Ascending aorta (tissue), 2 donors: ENCODE measurements at places on chromosomes 3 and 15.

DNA sequence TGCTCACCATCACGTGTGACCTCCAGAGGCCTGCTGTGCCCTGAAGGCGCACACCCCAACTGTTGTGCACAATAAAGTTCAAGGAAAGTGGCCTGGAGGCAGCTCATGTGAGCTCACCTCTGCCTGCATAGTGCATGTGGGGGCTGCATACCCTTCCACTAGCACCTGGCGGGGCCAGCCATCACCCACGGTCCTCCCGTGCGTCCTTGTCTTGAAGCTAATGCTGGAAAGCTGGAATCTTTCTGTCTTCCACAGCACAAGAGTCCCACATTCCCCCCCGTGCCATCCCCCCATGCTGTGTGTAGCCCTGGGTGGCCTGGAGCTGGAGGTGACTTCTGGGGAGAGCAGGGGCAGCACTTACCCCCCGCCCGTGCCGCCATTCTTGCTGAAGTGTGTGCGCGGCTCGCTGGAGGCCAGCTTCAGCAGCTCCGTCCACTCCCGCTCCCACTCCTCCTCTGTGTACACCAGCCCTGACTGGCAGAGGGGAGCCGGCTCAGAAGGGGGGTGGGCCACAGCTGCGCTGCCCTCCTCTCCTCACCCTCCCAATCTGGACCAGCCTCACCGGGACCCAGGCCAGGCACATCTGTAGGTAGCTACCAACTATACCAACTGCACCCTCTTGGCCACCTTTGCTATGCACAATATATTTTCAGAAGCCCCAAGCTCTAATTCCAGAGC lies 199.5 kb downstream of the KLF13 start:
- DNase-seq, result no peak

- peak; percentile 63 for DNase-seq
These were observed 92.8 kb upstream of the UBE2E1 start for GRCh38 chr3:23712656-23713559.

- DNase-seq, result no peak
These were observed 292.0 kb downstream of the TBL1XR1 start for GRCh38 chr3:176905331-176905730.

DNA sequence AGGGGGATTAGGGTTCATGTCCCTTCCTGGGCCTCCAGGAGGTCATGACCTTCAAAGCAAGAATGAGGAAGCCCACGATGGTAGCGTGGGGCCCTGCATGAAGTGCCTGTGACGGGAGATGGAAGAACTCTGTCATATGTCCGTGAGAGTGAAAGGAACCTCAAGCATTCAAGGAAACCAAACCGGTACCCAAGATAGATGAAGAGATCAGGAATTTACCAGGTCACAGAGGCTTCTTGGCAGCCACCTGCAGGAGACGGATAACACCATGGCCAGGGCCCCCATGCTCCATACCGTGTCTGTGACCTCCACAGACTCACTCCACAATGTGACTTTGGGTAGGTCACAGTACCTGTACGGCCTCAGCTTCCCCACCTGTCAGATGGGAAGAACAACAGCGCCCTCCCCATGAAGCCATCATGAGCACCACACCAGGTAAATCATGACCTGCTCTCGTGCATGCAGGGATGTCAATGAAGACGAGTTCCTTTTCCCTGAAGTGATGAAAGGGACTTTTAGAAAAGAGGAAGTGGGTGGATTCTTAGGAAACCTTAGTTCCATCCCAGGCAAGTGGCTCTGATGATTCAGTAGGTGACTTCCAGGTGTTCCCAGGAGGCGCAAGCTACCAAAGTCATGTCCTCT lies 23.3 kb upstream of the CYP11A1 start:
- DNase-seq, result no peak

- DNase-seq, result no peak
These were observed 77.0 kb upstream of the PLSCR5 start for GRCh38 chr3:146682171-146682570.

DNA sequence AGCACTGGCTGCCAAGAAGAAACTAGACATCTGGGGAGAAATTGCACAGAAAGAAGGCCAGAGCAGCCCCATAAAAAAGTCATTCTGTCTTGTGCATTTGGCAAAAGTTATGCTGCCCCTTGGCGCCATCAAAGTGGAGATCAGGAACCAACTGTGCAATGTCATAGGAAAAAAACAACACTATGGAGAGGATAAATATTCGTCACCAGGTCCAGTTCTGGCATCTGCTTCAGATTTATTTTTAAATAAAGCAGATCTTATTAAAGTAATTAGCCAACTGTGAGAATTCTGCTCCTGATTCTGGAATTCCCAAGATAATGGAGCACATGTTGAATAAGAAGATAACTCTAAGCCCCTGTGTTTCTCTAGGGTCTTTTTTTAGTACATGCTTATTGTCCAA lies 500.0 kb upstream of the IL12A start:
- no peak for DNase-seq

- DNase-seq, result no peak
These were observed 10.1 kb upstream of the LMCD1 start for GRCh38 chr3:8491271-8492144.

DNA sequence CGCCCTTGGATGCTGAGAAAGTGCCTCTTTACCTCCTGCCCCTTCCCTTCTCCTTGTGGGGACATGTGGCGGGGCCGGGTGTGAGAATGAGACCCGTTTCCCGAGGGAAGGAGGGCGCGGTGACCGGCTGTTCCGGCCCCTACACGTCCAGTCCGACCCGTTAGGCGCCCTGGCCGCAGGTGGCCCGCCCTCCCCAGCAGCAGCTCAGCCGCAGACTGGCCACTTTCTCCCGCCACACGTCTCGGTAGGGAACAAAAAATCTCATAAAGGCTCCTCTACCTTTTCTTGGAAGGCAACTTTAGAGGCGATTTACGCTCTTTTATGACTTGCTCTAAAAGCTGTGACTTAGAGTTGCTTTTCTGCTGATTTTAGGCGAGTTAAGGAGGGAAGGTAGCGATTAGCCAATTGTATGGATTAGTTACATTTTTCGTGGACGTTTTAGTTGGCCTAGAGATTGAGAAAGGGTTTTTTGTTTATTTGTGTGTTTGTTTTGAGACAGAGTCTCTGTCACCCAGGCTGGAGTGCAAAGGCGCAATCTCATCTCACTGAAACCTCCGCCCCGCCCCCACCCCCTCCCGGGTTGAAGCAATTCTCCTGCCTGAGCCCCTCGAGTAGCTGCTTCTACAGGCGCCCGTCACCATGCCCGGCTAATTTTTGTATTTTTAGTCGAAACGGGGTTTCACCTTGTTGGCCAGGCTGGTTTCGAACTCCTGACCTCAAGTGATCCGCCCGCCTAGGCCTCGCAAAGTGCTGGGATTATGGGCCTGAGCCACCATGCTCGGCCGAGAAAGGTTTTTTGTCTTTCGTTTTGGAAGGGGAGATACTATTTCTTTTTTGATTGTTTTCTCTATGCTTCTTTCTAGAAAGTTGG lies 8.3 kb upstream of the PGPEP1L start:
- no peak for DNase-seq

GRCh38 chr3:117243657-117244056 lies 534.1 kb downstream of the TUSC7 start:
- DNase-seq, result no peak

- DNase-seq, result no peak
These were observed 7.9 kb upstream of the SYNM start for GRCh38 chr15:99096894-99097426.

GRCh38 chr3:74075241-74075640 lies 450.5 kb upstream of the PDZRN3 start:
- no peak for DNase-seq

DNA sequence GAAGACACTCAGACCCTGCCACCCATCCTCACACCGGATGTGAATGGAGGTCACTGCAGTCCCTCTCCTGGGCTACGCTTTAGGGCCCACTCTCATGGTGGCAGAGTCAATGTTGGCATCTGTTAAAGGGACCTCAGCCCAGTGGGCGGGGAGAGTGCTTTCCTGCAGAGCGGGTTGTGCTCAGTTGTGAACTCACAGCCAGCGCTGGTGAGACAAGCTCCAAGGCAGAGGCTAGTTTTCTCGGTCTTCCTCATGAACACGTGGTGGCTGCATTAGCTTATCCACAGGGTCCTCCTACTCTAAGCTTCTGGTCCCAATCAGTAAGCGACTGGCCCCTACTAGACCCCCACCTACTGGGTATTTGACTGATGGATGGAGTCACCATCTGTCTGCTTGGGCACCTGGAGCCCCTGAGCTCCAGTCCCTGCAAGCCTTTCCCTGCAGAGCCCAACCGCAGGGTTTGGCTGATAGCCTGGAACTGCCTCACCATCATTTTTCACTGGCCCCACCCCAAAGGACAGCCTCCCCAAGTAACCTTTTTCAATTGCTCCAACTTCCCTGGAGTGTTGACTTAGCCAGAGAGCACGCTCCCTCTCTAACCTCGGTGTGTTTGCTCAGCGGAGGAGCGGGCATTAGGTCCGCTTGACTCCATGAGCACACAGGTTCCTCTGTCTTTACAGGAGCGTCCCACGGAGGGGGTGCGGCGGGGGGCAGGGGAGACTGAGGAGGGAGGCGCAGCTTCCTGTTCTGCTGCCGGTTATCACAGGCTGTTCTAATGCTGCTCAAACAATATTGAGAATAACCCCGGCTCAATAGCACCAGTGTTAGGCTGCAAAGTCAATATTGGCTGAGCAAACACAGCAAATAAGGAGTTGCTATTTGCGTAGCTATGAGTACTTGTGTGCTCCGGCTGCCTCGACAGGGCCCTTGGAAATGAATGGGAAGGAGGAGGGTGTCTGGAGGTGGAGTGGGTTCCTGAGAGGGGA lies 141.7 kb downstream of the RPLP1 start:
- peak; percentile 58 for DNase-seq

GRCh38 chr3:140770977-140771667 lies 93.3 kb downstream of the TRIM42 start:
- no peak for DNase-seq

- no peak for DNase-seq
These were observed 23.7 kb downstream of the QTRT2 start for GRCh38 chr3:114080201-114080600.

GRCh38 chr3:85321892-85322291 lies 363.1 kb downstream of the CADM2 start:
- DNase-seq, result no peak

- DNase-seq, result no peak
These were observed 234.6 kb downstream of the SUCLG2 start for GRCh38 chr3:67419779-67420178.

GRCh38 chr3:134375582-134376384 lies 1.5 kb upstream of the AMOTL2 start:
- peak; percentile 53 for DNase-seq

DNA sequence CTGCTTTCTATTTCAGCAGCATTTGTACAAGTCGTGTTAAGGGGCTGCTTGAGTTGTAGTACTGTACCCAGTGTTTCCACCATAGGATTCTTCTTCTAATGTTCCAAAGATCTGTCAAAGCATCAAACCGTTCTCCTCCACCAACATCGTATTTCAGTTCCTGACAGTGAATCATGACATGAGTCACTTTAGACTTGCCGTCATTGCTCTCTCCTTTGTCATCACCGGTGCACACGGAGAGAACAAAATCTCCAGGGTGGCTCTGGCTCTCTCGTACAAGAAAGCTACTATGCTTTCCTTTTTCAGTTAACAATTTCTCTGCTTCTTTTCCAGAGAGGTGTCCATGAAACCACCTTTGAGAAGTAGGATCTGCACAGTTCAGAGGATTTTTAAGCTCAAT lies 270.9 kb upstream of the CCDC54 start:
- no peak for DNase-seq

- no peak for DNase-seq
These were observed 39.2 kb upstream of the STRIT1 start for GRCh38 chr3:155332716-155333115.

DNA sequence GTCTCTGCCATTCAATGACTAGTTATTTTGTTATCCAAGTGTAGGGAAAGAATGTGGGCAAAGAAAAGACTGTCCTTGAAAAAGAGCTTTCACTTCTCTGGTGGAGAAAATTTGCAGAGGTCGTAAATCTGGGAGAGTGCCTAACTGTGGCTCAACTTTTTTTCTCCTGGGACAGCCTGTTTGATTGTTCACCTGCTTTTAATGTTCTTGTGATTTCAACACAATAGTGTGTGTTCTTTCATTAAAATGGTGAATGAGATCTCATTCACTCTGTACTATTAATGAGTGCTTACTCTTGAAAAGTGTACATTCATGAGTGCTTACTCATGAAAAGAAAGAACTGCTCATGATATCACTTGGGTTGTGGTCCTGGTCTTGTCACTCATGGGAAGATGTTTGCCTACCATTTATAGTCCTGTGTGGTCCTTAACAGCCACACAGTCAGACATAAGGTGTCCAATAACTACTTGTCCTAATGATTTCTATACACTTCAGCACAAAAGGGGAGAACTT lies 567.3 kb downstream of the GRM7 start:
- DNase-seq, result no peak

DNA sequence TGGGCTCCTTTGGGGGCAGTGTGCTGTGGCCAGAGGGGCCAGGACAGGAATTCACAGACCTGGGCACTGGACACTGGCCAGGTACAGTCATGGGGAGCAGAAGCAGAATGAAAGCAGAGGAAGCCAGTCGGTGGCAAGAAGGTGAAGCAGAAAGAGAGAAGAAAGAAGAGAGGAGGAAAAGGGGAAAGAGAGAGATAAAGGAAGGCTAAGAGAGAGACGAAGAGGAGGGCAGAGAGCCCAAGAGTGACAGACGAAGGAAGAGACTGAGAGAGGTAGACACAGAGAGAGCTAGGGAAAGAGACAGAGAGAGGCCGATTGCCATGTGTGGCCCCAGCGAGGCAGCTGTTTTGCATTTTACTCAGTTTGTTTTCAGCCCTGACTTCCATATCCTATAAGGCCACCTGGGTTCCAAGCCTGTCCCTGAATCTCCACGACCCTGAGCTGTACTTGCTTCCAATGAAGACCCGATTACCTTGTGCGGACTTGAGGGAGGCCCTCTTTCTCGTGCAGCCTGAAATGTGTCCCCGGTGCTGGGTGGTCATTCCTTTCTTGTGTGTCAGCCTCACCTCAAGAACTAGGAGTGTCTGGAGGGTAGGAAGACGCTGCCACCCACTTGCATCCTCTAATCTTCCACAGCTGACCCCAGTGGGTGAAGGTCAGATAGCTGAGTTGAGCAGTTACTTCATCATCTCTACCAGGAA lies 73.9 kb downstream of the LSM3 start:
- DNase-seq, result no peak

- DNase-seq, result no peak
These were observed 152.8 kb downstream of the RBPMS2 start for GRCh38 chr15:64622410-64623260.

GRCh38 chr3:120425572-120426250 lies 25.1 kb downstream of the FSTL1 start:
- peak; percentile 83 for DNase-seq

DNA sequence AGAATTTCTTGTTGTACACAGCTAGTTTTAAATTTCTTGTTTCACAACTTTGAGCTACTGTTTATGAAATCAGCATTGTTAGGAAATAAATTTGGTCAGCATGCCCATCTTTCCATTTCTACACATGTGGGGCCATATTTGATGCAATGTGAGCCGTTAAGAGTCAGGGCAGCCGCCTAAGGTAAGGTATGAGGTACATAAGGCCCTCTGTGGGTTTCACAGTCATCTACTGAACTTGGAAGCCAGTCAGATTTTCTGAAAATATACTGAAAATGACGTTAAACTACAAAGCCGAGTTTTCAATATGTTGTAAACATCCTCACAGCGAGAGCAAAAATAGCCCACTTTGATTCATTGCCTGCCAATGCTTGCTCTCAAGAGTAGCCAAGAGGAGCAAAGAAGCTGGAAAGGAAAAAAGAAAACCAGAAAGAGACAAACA lies 94.7 kb upstream of the PDZRN3 start:
- DNase-seq, result no peak

GRCh38 chr3:140724856-140725812 lies 47.3 kb downstream of the TRIM42 start:
- no peak for DNase-seq

- no peak for DNase-seq
These were observed 2.3 kb downstream of the RPLP1 start for GRCh38 chr15:69454953-69455352.
